ENCODE measurements at places on chromosomes 5 and 9.

DNA sequence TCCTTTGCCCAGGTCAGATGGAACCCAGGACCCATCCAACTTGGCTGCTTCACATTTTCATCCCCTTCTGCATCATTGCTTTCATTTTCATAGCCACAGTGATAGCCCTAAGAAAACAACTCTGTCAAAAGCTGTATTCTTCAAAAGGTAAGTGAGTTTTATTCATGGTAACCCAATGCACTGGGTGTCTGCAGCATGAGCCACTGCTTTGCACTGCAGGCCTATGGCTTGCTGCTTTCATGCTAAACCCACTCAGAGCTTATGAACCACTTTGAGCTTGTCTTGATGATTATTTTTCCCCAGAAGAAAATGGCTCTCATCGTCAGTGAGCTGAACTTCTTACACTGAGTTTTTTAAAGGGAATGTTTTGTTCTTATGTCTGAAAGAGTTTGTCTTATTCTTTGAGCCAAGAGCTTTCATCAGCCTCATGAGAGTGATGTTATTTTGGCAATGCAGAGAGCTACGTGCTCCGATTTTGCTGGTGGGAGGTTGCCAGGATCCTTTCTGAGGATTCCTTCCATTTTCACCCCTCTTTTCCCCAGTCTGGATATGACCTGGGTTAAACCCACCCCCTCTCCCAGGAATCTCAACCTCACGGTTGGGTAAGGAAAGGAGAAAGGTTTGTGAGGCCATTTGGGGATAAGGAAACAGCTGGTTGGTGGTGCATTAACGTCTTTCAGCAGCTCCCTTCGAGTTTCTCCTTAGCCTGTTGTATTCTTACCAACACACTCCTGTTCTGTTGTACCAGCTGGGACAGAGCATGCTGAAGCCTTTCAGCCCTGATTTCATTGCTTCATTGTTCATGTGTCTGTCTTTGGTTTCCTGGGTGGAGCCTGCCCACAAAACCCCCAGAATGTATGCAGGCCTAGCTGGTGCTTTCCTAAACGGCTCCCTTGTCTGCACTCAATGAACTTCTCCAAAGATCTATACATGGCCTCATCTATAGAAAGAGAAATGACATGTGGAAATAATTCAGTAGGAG, 47.6 kb downstream of the PDCD1LG2 start:
- DNase-seq, result no peak

GRCh38 chr5:148452499-148453193, 68.9 kb downstream of the FBXO38 start:
- no peak for DNase-seq

DNA sequence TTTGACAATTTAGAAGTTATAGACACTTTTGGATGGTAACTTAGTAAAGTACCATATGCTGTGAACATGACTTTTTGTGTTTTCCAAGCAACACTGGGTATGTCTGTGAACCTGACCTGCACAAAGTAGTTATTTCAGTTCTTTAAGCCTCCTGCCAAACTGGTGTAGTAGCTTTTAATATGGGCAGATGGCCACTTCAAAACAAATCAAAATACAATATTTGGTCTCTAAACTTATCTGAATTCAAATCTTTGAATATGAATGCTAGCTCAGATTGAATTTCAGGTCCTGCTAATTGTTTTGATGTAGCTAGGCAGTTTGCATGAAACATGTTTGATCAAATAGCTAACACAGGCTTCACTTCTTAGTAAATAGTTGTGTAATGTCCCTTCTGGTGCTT, 1176.7 kb upstream of the CDH9 start:
- DNase-seq, result no peak

GRCh38 chr9:7186175-7186574, 428.4 kb downstream of the KDM4C start:
- DNase-seq, result no peak

DNA sequence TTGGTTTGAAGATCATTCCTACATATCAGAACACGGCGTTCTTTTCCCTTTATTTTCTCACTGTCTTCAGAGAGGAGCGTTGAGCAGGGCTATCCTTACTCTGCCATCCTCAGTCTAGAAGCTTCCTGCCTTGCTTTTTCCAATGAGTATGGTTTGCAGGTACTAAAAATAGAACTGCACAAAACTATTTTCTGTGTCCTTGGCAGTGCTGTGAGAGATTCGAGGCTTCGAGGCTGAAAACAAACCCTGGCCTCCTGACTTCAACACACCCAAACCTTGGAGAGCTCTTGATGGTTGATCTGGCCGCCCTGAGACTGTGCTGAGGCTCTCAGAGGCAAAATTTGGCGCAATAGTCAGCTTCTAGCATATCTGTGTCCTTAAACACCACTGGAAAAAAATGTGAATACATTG, 78.9 kb downstream of the GOLPH3 start:
- no peak for DNase-seq

- DNase-seq, result no peak
These were observed 37.3 kb upstream of the EGFL7 start for GRCh38 chr9:136625101-136626065.

DNA sequence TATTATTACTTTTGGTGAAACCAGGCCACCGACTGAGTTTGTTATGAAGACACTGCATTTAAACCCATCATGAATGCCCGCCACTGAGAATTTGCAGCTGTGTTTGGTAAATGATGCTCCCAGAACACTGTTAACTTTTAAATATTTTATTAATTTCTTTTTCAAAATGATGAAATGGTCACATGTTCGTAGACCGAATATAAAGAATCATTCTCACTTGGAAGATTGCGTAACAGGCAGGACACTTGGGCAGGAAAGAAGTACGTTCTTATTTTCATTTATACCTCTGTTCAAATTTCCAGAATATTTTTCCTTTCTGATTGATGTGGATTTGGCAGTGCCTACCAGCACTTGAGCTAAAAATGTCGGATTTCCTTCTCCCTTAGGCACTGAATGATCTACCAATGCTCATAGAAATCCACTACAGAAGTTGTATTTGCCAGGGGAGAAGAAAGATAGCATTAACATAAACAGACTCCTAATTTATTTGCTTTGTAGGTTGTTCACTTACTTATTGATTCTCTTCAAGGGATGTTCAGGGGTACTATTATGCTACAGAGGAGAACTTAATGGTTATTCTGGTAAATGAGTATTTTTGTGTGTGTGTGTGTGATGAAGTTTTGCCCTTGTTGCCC, 13.8 kb downstream of the CYFIP2 start:
- no peak for DNase-seq

DNA sequence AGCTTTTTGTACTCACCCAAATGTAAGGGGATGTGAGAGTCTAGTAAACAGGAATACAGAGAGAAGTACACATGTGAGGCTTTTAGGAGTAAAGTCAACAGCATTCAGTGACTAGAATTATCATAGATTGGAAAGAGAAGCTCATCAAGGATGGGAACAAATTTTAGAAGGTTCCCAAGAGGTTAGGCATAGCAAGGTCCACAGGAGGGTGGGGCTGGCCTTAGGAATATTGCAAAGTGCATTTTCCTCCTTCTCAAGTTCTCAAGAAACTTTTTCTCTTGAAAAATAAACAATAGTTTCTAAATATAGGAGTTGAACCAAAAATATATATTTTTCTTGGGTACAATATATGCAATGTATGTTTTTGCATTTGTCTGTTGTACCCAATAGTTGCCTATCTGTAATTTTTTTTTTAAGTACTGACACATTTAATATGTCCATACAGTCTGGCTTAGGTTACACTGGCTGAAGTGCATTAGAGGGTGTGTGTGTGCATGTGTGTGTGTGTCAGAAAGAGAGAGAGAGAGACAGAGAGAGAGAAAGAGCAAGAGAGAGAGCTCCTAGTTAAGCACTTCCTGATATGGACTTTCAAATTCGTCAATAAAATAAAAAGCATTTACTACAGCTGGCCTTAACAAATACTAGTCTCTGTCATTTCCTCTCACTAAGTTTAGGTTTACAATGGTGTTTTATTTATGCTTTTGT, 62.2 kb downstream of the SNX18 start:
- DNase-seq, result no peak

DNA sequence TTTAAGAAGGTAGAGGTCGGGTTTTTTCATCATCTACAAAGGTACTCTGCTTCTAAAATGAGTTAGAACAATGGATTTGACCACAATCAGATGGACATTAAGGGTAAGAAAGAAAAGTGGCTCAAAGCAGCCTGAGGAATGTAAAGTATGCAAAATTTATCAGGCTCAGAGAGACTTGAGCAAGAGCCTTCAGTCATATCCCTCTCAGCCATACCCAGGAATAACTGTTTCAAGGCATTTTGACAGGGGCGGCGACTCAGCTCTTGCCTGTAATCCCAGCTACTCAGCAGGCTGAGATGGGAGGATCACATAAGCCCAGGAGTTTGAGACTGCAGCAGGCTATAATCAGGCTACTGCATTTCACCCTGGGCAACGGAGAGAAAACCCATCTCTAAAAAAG, 38.8 kb upstream of the ANXA2R start:
- no peak for DNase-seq

- no peak for DNase-seq
These were observed 190.4 kb downstream of the RGS3 start for GRCh38 chr9:113653746-113654604.

GRCh38 chr5:37859805-37860204, 20.0 kb upstream of the GDNF start:
- DNase-seq, result no peak

- no peak for DNase-seq
These were observed 20.8 kb downstream of the VCAN start for GRCh38 chr5:83492331-83492730.

DNA sequence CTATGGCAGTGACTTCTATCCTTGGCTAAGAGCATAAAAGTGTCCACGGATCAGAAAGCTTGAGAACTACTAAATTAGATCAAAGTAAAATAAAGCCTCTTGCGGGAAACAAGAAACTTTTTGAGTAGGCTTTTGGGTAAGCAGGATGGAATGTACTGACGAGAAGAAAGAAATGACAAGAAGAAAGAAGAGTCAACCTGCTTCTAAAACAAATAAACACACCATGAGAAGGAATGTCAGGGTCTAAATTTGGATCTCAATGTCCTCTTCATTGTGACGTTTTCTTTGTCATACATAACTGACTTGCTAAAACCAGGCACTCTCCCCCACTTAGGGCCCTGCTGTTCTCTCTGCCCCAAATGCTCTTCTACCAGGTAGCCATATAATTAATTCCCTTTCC, 290.1 kb upstream of the PTGER4 start:
- no peak for DNase-seq

Measured in AG04450 (cell line).